ENCODE measurements at places on chromosomes 11 and 22. TPM values are rescaled to one million over a fixed set of nuclear protein-coding genes. Genes with fewer than 3 reads are reported as not detected.

DNA sequence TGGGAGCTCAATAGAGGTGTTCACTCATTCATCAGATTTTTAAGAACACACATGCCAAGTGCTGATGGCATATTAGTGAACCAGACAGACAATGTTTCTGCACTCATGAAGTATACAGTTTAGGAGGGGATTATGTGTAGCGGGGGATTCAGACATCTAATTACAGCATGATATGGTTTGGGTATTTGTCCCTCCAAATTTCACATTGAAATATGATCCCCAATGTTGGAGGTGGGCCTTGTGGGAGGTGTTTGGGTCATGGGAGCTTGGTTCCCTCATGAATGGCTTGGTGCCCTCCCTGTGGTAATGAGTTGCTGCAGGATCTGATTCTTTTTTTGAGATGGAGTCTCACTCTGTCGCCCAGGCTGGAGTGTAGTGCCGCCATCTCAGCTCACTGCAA, 8.9 kb upstream of the RAB3IL1 start:
- no peaks in the 10 kb centered on the region for H3K27me3 ChIP-seq
- peaks cover 18% of the 10 kb centered on the region for H3K4me1 ChIP-seq
- no peak overlapping the region for H3K27ac ChIP-seq
- no peak for DNase-seq
- H3K36me3 ChIP-seq: no peaks in the 10 kb centered on the region
- H3K4me3 ChIP-seq: no peak overlapping the region

DNA sequence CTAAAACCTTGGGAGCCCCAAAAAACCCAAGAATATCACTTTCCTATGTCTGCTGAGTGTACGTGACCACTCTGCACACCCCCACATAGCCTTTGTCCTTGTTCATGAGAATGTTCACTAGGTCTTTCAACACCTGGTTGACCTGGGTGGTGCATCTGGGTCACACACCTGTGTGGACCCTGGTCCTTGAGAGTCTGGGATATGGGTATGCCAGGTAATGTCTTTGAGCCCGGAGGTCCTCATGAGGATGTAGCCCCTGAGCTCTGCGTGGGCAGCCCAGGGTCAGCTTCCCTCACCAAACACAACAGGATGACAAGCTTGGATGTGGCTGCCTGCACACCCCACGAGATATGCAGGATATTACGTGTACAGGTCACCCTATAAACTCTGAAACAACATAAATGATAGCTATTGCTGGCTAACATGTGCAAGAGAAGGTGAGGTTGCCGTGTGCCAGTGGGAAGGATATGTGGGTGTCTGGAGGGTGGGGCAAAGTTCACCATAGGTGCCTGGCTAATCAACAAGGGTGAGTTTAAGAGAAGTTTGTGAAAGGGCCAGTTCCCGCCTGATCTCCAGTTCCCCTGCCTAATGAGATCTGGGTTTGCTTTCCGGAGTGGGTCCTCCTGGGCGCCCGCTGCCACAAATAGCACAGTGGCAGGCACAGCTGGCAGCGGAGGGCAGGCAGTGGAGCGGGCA, 1.4 kb upstream of the PPARA start:
- no peak overlapping the region for H3K27ac ChIP-seq
- H3K4me1 ChIP-seq: peaks cover 6% of the 10 kb centered on the region
- peaks cover 2% of the 10 kb centered on the region for H3K36me3 ChIP-seq
- no peaks in the 10 kb centered on the region for H3K27me3 ChIP-seq
- DNase-seq: no peak
- H3K4me3 ChIP-seq: peak overlapping the region; percentile 91

GRCh38 chr11:30131535-30131934, 99.3 kb upstream of the FSHB start:
- peak; percentile 38 for DNase-seq
- H3K27me3 ChIP-seq: no peaks in the 10 kb centered on the region
- no peak overlapping the region for H3K27ac ChIP-seq
- no peaks in the 10 kb centered on the region for H3K36me3 ChIP-seq
- no peak overlapping the region for H3K4me3 ChIP-seq

- no peak overlapping the region for H3K4me3 ChIP-seq
- H3K36me3 ChIP-seq: no peaks in the 10 kb centered on the region
- peaks cover 31% of the 10 kb centered on the region for H3K4me1 ChIP-seq
- H3K27me3 ChIP-seq: no peaks in the 10 kb centered on the region
- no peak for DNase-seq
Measured at GRCh38 chr11:116980136-116980793, 118.0 kb downstream of the SIK3 start.

- H3K36me3 ChIP-seq: no peaks in the 10 kb centered on the region
- no peaks in the 10 kb centered on the region for H3K4me1 ChIP-seq
- peaks cover 43% of the 10 kb centered on the region for H3K27me3 ChIP-seq
- H3K27ac ChIP-seq: no peak overlapping the region
Measured at GRCh38 chr11:2551131-2551530, 106.3 kb downstream of the KCNQ1 start.

- DNase-seq: no peak
- no peaks in the 10 kb centered on the region for H3K36me3 ChIP-seq
- H3K27ac ChIP-seq: no peak overlapping the region
- H3K4me3 ChIP-seq: no peak overlapping the region
- H3K27me3 ChIP-seq: no peaks in the 10 kb centered on the region
Measured at GRCh38 chr11:128235426-128235825, 351.9 kb downstream of the ETS1 start.

GRCh38 chr11:111762981-111763643, 3.1 kb downstream of the PPP2R1B start:
- no peak overlapping the region for H3K27ac ChIP-seq
- H3K27me3 ChIP-seq: no peaks in the 10 kb centered on the region
- H3K4me1 ChIP-seq: peaks cover 24% of the 10 kb centered on the region
- no peak overlapping the region for H3K4me3 ChIP-seq
- peak; percentile 39 for DNase-seq

DNA sequence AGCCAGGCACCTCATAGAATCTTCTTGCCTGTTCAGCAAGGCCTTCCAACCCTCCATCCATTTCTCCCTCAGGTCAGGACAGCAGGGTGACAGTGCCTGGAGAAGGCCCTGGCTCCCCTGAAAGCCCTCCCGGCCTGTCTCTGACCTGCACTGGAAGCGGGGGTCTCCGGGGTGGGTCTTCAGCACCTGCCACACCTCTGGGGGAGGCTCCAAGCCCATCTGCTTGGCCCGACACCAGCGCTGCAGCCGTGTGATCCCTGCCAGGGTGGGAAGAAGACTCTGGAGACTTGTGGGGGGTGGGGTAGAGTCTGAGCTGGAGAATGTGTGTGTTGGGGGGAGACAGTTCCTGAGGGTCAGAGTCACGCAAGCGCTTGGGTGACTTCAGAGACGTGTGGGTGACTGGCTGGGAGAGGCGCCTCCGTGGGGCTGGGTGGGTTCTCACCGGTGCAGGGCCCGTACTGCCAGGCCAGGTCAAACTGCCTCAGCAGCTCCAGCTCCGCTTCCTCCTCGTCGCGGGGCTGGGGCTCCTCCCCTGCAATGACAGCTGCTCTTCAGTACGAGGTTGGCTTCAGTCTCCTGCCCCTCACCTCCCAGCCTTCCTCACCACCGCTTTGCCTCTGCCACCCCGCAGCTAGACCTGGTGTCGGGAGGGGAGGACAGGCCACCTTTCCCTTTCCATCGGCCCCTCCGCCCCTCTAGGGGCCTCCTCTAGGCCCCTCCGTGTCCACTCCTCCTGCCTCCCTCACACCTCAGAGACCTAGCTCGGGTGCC, 615 bp downstream of the POLD4 start:
- H3K27me3 ChIP-seq: no peaks in the 10 kb centered on the region
- H3K36me3 ChIP-seq: no peaks in the 10 kb centered on the region
- peak overlapping the region; percentile 97 for H3K27ac ChIP-seq
- peaks cover 48% of the 10 kb centered on the region for H3K4me1 ChIP-seq

DNA sequence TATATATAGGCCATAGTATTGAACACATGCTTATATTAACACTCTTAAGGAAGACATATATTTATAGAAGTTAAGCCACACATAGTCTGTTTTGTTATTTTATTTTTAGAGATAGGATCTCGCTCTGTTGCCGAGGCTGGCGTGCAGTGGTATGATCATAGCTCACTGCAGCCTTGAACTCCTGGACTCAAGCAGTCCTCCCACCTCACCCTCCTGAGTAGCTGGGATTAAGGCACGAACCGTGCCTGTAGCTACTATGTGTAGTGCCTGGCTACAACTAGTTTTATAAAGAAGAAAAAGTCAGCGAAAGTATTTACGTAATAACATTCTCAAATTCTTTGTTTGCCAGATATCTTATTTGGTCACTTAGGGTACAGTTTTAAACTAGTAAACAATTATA, 5.6 kb upstream of the UCP2 start:
- no peaks in the 10 kb centered on the region for H3K36me3 ChIP-seq
- H3K27me3 ChIP-seq: no peaks in the 10 kb centered on the region
- no peaks in the 10 kb centered on the region for H3K4me1 ChIP-seq
- DNase-seq: no peak
- no peak overlapping the region for H3K27ac ChIP-seq

The VSIG10L2 gene
- total RNA-seq: not detected

The OR8A1 gene
- total RNA-seq: not detected

The BIRC3 gene
- 0.97 TPM for total RNA-seq
